ENCODE measurements at places on chromosomes 5 and 9.

DNA sequence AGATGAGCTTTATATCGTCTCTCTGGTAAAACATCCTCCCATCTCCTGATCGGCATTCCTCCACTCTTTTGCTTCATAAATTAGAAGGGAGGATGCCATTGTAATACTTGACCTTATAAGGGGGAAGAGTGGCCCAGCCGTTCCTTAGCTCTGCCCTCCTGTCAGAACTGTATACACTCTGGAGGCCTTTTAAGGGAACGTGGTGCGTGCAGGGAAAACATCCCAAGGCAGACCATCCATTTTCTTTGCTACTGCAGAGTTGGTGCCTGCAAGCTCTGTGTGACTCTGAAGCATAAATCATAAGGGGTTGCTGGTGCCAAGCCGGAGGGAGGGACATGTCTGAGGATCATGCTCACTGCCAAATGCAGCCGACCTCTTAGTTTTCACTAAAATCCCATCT is 90.4 kb downstream of the PGM5 start:
- no peak for DNase-seq

DNA sequence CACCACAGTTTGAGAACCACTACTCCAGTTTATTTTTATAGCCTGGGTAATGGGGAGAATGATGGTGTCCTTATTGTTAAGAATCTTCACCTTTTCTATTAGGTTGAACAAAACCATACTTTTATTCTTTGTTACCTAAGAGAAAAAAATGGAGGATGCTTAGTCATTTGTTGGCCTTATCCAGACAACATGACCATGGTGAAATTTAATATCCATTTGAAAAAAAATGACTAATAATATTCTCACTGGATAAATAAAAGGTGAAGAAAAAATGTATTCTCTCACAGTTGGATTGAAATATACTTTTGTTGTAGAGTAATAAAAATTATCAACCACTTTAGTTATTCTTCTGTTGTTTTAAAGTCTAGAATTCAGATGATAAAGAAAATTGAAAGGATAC is 5.8 kb upstream of the CCNH start:
- DNase-seq = no peak

DNA sequence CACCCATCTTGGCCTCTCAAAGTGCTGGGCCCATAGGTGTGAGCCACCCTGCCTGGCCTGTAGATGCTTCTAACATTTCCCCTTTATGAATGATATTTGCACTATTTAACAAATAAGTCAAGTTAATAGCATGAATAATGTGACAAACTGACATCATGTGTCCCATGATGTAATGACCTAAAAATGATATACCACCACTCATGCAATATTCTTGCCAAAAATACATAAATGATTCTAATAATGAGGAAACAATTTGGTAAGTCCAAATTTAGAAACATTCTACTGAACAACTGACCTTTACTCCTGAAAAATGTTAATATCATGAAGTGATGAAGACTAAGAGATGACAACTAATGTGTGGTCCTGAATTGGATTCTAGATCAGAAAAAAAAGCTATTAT is 33.5 kb upstream of the TRIM14 start:
- no peak for DNase-seq

- no peak for DNase-seq
Observed at GRCh38 chr5:59790376-59790775, 103.2 kb downstream of the PDE4D start.

DNA sequence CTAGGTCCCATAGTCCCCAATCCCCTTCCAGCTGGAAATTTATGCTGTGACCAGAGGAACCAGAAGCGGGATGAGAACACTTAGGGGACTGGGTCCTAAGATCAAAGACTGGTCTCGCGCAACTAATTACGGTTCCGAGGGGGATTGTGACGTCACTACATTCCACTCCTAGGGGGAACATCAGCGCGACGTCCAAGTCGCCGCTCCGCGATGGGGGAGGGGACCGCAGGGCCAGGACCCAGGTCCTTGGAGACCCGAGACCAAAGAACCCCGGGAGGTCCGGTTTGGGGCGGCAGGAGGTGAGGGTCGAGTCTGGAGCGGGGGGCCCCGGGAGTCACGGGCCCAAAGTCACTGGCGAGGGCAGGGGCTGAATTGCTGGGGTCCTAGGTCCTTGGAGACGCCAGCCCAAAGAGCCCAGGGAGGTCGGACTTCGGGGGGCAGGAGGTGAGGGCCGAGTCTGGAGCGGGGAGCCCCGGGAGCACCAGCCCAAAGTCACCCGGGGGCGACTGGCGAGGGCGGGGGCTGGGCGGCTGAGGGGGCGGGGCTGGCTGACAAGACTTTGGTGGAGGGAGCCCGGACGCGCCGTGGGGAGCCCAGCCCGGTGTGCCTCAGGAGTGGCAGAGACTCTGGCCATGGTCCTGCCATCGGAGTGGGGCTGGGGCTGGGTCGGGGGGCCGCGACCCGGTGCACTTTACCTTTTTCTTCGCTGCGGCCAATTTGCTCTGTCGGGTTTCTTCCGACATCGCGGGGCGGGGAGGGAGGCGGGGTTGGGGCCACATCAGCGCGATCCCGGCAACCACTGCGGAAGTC is at the start of gene GOLGA2:
GOLGA2 (minus strand) TSS at position 810 of the 810 bp plus-strand sequence; CDS start at position 779, 31 bp downstream.
- DNase-seq = peak; percentile 33

- peak; percentile 70 for DNase-seq
Observed at GRCh38 chr5:147391781-147392180, 118.1 kb downstream of the DPYSL3 start.
